Stimulated activated CD8-positive, alpha-beta memory T cell treated with anti-CD3 and anti-CD28 coated beads, Interleukin-15, amount 100 ng/mL, for 48 hours (primary cell): ENCODE measurements at places on chromosomes 6 and 20.

GRCh38 chr6:11196511-11197174 lies 35.8 kb downstream of the NEDD9 start:
- DNase-seq = no peak

- no peak for DNase-seq
Observed at GRCh38 chr6:158441716-158442215, 118.1 kb upstream of the TMEM181 start.

DNA sequence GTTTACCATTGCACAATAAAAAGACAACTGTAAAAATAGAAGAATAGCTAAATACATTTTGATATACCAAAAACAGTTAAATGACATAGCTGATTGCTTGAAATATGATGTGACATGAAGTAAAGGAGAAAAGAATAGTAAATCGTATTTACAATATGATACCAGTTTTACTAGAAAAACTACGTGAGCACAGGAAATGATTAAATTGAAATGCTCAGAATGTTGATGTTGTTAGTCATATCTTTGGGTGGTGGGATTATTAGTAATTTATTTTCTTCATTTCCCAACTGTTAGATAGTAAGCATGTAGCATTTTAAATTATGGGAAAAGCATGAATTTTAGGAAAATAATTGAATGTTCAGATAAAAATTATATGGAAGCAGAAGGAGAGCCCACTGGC lies 268.3 kb upstream of the TAB2 start:
- no peak for DNase-seq

DNA sequence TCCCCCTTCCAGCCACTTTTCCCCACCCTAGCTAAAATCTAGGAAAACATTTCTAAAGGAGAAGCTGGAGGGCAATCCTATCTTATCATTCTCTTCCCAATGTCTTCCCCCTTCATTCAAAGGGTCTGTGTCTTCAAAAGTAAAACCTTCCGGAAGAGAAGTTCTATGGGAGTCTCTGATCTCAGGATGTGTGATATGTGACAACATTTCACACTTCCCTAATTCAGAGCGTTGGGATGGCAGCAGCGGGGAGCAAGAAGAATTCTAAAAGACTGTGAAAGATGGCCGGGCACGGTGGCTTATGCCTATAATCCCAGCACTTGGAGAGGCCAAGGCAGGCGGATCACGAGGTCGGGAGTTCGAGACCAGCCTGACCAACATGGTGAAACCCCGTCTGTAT lies 65.4 kb upstream of the AKIRIN2 start:
- no peak for DNase-seq

DNA sequence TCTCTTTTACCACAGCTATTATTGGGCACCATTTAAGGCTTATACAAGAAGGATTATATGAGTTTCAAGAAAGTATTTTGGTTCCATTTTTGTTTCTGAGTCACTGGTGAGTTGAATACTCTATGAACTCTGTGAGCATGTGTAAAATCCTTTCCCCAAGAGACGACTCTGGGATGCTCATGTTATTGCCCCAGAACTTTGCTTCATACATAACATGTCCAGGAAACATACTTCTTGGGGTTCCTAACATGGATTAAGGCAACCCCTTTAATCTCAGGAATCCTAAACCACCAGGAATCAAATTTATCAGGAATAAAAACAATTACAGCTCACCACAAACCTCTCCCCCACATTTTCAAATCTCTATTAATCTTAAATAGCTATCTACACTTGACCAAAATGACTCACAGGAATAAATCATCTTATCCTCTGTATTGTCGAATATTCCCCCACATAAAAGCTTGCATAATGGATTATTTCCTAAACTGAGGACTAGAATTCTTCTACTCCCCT lies 117.5 kb upstream of the COL21A1 start:
- DNase-seq = no peak

DNA sequence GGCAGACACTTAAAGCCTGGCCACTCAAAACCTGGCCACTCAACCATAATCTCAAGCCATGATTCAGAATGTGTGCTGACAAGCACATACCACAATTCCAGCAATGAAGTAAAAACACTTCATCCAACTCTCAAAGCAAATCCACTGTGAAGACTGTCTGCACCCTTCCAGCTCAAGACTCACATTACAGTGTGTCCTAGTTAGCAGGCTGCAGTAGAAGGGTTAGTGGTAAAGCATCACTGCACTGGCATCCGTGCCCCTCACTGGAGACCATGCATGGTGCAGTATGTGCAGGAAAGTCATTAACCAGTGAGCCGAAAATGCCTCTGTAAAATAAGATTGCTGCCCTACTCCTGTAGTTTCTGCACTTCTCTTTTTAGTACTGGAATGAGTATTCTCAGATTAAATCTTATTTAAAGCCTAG lies 43.4 kb downstream of the SLC23A2 start:
- DNase-seq = no peak

DNA sequence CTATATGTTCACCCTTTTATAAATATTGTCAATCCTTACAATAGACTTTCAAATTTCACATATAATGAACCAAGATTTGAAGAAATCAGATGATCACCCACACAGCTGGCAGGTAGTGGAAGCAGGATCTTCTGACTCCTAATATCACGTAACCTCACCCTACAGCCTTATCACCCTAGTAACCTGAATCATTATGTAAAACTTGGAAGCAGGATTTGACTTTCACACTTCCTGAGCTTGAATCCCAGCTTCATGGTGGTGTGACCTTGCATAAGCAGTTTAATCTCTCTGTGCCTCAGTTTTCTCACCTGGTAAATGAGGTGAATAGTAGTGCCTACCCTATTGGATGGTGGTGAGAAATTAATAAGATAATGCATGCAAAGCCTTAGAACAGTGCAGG lies 16.4 kb downstream of the SPTLC3 start:
- DNase-seq = no peak

- no peak for DNase-seq
Observed at GRCh38 chr6:90186026-90186425, 110.6 kb downstream of the BACH2 start.

GRCh38 chr20:49460916-49461315 lies 21.6 kb downstream of the KCNB1 start:
- no peak for DNase-seq

DNA sequence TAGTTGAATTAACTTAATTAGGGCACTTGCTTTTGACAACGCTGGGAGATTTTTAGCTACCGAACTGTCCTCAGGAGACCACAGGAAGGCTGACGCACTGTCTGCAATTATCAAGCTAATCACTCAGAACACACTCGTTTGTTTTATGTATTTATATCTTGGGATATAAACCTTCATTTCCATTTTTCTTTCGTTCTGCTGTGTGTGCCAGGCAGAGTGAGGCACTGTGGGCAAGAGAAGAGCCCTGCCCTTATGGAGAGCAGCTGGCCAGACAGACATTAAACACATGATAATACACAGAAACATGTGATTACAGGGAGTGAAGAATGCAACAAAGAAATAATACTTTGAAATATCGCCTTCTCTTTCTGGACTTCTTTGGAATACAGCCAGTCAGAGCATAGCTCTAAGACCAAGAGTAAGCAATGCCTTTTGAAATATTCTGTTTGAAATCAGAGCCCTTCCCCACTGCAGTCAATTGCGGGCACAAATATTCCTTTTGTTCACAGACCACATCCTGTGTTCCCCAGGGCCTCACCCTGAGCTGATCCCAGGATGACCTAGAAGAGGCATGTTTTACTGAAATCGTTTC lies 96.8 kb downstream of the ANKRD60 start:
- DNase-seq = no peak

DNA sequence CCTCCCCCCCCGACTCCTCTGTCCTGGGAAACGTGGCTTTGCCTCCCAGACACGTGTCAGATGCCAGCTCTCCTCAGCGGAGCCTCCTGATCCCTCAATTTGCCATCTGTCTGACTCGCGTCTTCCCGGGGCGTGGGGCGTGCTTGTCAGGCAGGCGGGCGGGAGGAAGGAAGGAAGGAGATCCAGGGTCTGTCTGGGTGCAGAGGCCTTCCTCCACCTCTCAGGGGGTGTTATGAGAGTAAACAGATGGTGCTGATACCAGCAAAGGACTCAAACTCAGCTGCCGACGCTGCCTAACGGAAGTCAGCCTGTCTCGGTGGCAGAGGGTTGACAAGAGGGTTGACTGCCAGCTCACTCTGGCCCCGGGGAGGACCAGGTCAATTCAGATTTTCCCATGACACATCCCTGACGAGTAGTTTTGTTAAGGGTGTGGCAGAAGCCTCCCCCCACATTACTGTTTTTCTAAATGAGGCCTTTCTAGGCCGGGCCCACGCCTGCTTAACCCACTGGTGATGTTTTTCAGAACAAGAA lies 17.0 kb downstream of the UQCC2 start:
- DNase-seq = peak; percentile 69

DNA sequence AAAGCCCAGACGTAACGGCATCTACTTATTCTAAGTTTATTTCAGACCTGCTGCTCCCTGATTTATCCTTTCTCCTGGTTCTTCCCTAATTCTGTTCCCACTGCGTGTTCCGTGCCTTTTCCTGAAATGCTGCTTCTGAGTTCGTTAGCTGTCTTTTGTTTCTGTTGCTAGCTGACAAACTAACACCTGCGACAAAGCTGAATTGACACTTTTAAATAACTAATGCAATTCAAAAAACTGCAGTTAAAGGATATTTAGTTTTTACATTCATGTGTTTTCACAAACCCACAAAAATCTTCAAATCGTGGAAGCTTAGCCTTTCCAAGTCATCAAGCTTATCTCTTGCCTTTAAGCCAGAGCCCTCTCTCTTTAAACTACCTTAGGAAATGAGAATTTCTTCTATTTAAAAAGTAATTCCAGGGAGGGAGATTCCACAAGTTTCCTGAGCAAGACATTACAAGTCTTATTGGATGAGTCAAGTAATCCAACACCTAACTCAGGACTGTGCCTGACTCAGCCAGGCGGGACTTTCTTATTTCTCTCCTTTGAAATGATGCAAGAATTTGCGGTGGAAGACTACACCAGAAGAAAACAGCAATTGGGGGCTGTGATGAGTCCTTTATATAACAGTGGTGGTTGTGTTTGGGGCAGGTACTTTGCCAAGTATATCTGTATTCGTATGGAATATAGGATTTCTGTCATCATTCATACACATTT lies 6.3 kb downstream of the ADTRP start:
- DNase-seq = no peak

GRCh38 chr20:62633598-62634329 lies 8.5 kb upstream of the SLCO4A1 start:
- no peak for DNase-seq

DNA sequence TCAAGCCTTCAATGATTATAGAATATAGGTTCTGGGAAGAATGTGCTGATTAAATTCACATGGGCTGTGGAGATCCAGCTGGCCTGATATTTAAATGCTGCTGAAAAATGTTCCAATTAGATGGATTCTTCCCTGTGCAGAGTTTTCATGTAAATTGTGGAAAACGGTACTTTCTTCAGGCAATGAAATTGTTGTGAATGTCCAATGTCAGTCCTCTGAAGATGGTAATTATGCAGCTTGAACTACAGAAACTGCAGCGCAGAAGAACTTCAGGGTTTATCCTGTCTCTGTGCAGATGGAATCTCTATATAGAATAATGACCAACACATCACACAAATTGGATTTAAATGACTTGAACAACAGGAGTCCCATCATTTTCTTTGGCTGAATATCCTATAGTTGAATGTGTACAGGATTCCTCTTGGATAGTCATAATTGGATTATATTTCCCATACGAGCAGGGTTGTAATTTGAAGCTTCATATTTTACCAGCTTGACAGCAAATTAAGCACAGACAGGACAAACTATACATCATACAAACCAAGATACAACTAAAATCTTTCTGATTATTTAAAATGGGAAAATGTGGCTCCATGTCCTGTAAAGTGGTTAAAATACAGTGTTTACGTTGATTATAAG lies 82.3 kb downstream of the CAP2 start:
- DNase-seq = no peak

- DNase-seq = no peak
Observed at GRCh38 chr6:9126878-9127560, 691.7 kb upstream of the SLC35B3 start.

GRCh38 chr6:23600118-23600517 lies 525.9 kb upstream of the NRSN1 start:
- DNase-seq = no peak

GRCh38 chr6:47375426-47375825 lies 65.7 kb upstream of the TNFRSF21 start:
- DNase-seq = no peak

- DNase-seq = no peak
Observed at GRCh38 chr6:154157082-154157481, 118.0 kb downstream of the OPRM1 start.

DNA sequence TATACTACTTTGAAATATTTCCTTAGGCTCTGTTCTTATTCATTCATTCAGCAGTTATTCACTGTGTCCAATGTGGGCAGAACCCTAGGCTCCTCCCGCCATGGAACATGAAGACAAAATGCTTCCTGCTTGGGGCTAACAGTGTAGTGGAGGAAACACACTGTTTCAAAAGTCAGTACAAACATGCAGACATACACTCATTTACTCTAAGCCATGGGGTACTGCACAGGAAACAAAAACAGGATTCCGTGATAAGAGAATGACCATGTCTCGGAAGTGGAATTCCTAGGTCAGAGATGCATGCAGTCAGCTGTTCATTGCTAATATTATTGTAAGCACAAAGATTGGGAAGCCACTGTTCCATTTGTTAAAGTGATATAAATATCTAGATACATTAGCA lies 18.4 kb upstream of the FAM209A start:
- no peak for DNase-seq

- no peak for DNase-seq
Observed at GRCh38 chr6:617456-618100, 39.3 kb downstream of the HUS1B start.

DNA sequence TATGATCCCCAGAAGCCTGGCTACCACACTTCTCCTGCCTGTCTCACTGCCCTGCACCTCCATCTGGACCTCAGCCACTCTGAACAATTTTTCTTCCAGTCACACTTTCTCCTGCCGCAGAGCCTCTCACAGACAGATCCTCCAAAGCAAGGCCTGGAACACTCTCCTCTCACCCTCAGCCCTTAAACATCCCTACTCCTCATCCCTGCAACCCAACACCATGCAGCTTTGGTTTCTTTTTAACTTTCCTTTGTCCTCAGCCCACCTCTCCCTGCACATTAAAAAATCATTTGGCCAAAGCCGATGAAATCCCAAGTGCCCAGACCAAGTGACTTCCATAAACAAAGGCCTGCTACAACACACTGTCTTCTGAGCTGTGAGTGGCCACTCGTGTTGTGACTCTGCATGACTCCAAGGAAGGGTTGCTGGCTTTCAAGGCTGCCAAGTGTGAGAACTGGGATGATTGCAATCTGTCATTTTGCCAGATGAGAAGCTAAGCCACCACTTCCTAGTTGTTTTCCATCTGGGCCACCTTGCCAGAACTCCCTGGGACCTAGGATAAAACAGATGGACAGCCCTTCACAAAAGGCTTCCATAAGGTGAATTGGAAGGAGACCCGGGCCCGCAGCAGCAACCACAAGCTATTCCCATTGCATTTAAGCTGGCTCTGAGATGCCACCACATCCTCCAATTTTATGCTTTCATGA lies 144.4 kb upstream of the SSTR4 start:
- DNase-seq = no peak

- peak; percentile 42 for DNase-seq
Observed at GRCh38 chr6:127812985-127813698, 87.7 kb downstream of the THEMIS start.

GRCh38 chr6:158168040-158168289 lies at the start of gene SERAC1:
Gene SERAC1, minus strand, starts transcription at chr6:158168262. Its CDS starts 9,899 bp downstream, at chr6:158158363.
- DNase-seq = no peak
